ENCODE measurements at places on chromosomes 5 and 9.

GRCh38 chr9:101705135-101705661 lies 33.2 kb downstream of the GRIN3A start:
- peak; percentile 28 for DNase-seq

- DNase-seq: no peak
Measured at GRCh38 chr5:116632890-116633289, 58.3 kb upstream of the SEMA6A start.

DNA sequence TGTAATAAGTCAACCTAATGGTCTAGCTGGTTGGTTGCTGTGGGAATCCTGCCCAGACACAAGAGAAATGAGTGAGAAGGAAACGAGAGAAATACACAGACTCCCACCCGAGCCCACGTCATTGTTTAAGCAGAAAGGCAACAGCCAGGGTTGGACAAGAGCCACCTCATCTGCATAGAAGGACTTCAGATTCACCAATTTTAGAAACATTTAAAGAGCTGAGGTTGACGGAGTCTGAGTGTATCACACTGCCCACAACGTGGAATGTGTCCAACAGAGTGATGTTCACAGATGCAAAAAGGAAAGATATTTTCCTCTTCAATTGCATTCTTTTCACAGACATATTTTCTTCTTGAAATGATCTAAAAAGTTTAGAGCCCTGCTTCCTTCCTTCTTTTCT lies 349.5 kb downstream of the AGTPBP1 start:
- no peak for DNase-seq

DNA sequence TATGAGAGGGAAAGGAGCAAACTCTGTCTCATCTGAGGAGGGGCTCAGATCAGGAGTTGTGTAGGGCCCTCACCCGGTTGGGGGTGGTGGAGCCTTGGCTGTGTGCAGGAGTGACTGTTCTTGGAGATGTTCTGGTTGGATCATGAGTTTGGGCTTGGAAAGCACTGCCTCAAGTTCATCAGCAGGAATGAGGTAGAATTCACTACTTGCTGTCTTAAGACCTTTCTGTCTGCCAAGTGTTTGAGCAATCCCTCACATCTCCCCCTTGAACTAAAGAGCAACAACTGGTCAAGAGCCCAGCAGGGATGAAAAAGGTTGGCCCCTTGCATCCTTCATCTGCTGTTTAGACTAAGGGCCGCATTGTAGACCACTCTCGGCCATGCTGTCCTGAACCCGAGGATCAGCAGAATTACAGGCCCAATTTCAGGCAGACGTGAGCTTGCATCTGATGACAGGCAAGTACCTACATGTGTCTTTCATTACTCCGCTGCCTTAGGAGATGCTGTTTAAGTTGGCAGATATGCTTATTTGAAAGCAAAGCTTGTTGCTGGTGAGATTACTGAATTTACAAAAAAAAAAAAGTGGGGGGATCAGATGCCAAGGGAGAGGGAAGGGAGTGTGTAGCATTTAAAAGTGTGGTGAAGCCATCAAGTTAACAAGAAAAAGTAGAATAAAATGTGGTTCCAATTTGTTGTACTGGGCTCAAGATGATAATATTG lies 36.4 kb downstream of the PIK3R1 start:
- DNase-seq: no peak

- no peak for DNase-seq
Measured at GRCh38 chr5:109030360-109031143, 282.9 kb downstream of the FER start.

- DNase-seq: no peak
Measured at GRCh38 chr9:114047717-114048116, 30.4 kb downstream of the AMBP start.

DNA sequence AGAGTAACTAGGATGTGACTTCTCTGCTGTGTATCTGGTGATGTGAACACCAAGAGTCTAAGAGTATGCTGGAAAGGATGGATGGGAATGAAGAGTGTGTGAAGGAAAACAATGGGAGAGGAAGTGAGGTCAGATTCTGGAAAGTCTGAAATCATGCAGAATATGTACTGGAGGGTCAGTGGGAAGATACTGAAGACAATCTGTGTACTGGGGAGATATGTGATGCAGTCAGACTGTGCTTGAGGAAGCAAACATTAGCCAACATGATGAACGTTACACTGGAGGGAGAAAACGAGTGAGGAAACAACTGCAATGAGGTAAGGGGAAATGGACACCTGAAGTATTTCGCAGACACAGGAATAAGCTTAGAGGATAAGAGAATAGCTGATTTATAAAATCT lies 105.7 kb downstream of the NR3C1 start:
- no peak for DNase-seq

- no peak for DNase-seq
Measured at GRCh38 chr5:22649074-22649473, 204.1 kb downstream of the CDH12 start.

DNA sequence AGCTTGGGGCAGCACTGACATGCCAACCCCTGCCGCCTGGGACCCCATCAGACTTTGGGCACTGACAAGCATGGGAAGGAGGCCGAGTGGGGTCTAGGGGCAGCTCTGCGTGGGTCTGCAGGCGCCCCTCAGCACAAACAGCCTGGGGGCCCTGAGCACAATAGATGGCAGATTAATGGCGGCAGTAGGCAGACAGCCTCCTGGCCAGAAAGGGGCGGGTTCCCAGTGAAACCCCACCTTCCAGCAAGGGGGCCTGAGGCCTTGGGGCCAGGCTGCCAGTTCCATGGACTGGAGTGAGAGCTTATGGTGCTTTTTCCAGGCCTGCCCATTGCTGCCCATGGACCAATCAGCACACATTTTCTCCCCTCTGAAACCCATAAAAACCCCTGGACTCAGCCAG lies 2031.2 kb downstream of the EFNA5 start:
- DNase-seq: no peak

DNA sequence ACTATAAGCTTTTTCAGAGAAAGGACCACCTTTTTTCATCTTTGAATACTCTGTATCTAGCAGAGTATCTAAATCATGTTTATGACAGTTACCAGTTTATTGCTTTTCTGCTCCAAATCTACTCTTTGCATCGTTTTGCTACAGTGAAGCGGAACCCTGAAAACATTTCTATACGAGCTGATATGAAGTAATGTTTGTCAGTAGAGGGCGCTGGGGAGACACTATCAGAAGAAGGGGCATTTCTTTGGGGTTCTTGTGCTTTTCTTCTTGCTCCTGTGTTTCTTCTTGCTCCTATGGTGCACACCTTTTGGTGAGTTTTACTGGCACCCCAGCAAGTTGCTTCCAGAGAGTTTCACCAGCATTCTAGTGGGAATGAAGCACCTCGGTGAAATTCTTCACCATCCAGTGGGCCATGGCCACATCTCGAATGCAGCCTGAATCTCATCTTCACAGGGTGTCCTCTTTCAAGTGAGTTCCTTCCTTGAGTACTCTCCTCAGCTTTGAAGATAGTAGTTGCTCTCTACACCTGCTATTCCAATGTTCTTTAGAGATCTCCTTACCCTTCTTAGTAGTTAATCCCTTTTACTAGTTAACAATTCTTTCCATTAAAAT lies 98.4 kb downstream of the FGF1 start:
- DNase-seq: no peak

DNA sequence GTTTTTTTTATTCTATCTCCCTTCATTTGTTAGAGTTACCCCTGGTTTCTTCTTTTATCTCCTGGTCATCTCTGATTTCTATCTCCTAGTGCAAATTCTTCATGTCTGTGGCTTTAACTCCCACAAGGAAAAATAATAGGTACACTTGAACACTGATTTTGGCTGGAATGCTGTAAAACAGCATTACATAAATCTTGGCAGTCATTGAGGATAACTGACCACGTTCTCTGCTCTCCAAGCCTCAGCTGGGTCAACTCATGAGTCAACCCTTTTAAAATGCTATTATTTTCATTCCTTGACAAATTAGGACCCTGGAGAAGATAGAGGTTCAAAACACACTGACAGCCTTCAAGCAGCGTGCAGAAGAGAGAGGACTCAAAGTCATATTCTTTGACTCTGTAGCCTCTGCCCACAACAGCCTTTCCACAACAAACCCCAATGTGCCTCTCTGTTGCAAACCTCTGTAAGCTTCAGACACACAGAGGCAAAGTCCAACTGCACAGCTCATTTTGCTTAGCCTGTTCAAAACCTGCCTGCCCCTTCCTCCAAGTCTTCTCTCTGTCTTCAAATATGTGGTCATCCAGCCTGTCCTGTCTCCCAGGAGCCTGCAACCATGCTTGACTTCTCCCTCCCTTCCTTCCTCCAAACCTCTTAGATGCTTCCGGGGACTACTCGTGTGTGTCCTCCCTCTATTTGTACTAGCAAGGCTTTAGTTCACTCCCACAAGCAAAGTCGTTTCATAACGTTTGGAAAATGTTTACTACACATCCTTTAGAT lies 398.4 kb downstream of the MED10 start:
- no peak for DNase-seq

DNA sequence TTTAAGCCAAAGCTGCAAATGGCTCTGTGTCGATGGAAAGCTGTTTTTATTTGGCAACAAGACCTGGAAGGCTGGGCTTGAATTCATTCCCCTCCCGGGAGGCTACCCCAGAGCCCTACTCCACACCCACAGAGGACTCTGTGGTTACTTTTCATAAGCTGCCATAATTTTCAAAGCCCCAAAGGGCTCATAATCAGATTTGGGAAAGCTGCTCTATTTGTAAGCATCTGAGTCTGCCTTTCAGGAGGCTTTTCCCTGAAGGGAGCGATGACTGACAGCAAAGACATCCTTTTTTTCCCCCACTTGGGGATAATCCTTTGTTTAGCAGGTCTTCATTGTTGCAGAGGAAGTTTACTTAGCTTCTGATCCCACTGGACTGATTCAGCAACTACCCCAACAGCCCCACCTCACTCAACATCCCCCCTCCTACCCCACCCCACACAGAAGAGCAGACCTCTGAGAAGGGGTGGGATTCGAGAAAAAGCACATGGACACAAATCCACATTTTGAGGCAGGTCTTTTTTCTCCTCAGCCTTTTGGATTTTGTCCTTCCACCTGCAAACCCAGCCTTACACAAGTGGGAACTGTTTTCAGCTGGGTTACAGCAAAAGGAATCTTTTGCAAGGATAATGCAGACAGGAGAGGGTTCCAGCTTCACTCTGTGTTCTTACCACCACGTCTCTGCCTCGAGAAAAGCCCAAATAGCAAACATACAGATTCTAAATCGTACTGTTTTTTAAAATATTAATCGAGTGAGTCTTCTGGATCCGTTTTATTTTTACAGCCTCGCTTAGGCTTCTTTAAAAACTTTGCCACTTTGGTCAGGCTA lies 244.4 kb upstream of the TUT7 start:
- DNase-seq: no peak

Measured in activated T-cell treated with anti-CD3 and anti-CD28 coated beads, Interleukin-2, amount 50 U/mL, for 1 hour (primary cell).